ENCODE measurements at places on chromosomes 3 and 15.

- no peak for DNase-seq
These were observed 33.7 kb downstream of the THRB start for GRCh38 chr3:24460974-24461373.

GRCh38 chr15:66592505-66593218 lies 26.9 kb upstream of the LCTL start:
- no peak for DNase-seq

DNA sequence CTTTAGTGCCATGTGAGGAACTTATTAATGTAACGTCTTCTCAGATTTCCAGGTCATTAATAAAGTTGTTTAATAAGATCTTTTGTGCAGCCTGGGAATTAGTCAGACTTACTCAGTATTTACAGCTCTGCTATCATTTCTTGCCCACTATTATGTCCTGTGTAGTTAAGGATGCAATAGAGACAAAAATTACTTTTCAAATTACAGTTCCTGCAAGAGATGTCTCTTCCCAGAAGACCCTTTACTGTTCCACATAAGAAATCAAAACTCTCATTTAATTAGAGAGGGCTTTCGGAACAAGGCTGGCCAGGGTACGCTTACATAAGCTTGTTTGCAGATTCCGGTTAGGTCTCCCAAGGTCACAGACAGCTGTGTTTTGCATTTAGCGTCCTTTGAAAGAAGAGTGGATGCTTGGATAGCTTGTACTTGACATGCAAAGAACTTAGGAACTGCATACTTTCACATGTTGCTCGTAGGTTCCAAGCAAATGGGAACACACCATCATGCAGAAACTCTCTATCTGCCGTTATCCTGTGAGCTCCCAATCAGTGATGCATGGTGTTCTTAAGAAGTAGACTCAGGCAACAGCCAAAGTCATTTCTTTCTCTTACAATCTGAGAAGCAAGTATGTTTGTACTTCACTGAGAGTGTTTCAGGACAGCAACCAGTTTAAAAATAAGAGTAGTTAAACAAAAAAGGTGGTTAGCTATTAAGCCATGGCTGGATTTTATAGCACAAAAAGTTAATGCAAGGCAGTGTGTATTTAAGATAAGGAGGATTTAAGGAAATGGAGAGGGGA lies 37.4 kb downstream of the FILIP1L start:
- DNase-seq: no peak

DNA sequence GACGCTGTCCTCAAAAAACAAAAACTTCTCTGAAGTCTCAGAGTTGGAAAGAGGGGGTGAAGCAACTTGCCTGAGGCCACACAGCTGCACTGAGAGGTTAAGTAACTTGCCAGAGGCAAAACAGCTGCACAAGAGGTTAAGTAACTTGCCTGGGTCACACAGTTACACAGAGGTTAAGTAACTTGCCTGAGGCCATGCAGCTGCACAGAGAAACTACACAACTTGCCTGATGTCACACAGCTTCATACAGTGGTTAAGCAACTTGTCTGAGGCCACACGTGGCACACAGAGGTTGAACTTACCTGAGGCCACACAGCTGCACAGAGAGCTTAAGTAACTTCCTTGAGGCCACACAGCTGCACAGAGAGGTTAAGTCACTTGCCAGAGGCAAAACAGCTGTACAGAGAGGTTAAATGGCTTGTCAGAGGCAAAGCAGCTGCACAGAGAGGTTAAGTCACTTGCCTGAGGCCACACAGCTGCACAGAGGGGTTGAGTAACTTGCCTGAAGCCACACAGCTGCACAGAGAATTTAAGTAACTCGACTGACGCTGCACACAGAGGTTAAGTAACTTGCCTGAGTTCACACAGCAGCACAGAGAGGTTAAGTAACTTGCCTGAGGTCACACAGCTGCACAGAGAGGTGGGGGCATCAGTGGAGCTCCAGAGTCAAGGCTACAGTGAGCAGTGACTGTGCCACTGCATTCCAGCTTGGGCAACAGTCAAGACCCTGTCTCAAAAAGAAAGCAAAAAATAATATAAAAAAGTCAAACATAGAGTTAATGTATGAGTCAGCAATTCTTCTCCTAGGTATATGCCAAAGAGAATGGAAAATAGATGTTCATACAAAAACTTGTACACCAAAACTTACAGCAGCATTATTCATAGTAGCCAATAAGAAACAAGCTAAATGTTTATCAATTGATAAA lies 12.0 kb upstream of the ACAD9 start:
- DNase-seq: no peak

DNA sequence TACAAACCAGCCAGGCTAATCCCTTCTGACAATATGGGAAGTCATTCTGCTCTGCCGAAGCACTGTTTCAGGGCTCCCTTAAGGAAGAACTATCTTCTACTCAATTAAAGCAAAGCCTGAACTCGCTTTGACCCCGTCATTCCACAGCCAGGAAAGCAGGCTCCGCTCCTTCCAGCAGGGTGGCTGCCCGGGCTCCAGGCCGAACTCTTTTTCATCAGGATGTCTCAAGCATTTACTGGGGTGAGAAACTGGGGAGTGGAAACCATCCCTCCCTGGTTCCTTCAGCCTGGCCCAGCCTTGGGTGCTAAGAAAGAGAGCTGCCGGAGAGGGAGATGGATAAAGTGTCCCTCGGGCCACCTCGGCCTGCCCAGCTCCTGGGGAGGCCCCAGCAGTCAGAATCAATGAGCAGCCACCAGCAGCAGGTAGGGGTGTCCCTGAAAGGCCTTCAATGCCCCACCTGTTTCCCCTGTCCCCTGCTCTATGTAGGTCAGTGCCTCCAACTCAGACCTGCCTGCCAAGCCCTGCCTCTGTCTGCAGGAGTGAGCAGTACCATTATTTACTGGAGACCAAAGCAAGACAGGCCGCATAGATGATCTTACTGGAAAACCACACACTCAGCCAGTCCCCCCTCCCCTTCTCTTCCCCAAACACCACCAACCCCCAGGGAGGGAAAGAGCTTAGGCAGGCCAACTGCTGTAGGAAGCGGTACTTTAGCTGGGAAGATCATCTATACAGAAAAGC lies 225.6 kb upstream of the TLE3 start:
- no peak for DNase-seq

DNA sequence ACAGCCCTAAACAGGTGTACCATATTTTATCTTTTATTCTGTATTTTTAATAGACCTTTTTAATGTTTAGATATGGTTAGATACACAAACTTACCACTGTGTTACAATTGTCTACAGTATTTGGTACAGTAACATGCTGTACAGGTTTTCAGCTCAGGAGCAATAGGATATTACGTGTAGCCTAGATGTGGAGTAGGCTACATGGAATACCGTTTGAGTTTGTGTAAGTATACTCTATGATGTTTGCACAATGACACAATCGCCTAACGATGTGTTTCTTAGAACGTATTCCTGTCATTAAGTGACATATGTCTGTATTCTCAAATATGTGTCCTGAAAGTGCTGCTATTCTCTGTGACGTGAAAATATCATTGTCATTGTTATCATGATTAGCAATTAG lies 62.6 kb downstream of the MFSD1 start:
- no peak for DNase-seq

- DNase-seq: no peak
These were observed 19.2 kb upstream of the MUSTN1 start for GRCh38 chr3:52854013-52854412.

GRCh38 chr15:73517566-73517965 lies 74.6 kb downstream of the REC114 start:
- DNase-seq: no peak

DNA sequence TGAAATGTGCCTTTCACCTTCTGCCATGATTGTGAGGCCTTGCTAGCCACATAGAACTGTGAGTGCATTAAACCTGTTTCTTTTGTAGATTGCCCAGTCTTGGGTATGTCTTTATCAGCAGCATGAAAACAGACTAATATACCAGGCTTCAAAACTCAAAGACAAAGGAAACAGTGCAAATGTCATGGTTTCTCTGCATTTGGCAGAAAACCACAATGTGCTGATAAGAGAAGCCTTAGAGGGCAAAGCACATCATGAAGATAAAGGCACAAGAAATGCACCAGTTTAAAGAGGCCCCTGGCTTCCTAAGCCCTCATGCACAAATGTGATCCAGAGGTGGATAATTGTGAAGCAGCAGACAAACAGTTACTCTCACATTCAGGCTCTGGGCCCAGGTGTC lies 259.2 kb downstream of the CPNE4 start:
- DNase-seq: no peak

GRCh38 chr15:81419332-81419943 lies 45.4 kb upstream of the TMC3 start:
- no peak for DNase-seq

DNA sequence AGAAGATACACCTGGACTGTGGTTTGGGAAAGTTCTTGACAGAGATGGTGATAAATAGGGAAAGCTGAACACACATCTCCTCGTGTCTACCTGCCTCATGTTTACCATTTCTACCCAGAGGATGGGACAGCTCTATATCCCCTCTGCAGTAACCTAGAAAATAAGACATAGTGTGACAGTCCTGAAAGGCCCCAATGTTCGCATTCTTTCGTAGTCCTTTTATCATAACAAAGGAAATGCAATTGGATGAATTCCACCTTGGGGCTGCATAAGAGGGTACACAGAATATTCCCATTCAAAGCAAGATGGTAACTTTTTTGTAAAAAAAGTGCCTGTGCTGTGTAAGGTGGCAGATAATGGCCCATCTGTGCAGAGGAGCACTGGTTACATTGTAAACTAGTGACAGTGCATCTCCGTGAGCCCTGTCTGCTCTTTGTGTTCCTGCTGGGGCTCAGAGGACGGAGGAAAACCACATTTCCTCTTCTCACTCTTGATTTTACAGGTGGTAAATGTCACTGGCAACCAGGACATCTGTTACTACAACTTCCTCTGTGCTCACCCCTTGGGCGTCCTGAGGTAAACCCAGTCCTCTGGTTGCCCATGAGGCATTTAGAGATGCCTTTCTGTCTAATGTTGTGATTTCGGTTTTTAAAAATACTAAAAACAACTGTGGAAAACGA lies 74.3 kb downstream of the SIDT1 start:
- DNase-seq: no peak

- DNase-seq: no peak
These were observed 512.3 kb upstream of the MDFIC2 start for GRCh38 chr3:70824773-70825172.

GRCh38 chr3:155089495-155089894 lies 9.4 kb downstream of the MME start:
- no peak for DNase-seq

DNA sequence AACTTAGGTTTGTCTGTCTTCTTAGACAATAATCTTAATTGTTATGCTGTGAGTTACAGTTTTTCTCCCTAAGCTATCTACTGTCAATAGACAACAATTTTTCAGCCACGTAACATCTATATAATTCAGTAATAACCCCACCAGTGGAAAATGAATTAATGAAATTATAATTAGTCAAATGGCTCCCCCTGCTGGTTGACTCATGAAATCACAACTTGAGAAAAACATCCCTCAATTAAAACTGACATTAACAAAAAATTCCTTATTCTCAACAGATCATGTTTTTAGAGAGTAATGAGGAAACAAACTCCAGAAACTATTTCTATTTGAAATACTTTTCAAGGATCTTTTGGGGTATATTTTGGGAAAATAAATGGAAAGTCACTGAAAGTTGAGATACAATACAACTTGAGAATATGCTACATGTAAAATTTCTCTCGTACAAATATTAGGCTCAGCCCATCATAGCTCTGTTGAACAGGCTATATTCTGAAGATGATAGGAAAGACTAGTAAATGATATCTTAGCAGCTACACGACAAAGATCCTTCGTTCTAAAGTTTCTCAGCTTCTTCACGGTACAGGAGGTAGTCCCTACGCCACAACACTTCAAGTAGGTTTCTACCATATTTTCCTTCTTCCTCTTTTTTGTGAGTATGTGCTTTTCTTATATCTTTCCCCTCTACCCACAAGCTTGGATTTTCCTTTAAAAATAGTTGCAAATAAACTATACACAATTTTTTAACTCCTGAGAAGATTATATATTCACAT lies 20.7 kb downstream of the PPP1R2 start:
- DNase-seq: peak; percentile 18

- no peak for DNase-seq
These were observed 113.8 kb upstream of the TGFBR2 start for GRCh38 chr3:30492322-30493192.

GRCh38 chr3:128794067-128794768 lies 68.2 kb downstream of the RAB7A start:
- DNase-seq: no peak

GRCh38 chr15:92693691-92694331 lies 38.2 kb upstream of the FAM174B start:
- no peak for DNase-seq

DNA sequence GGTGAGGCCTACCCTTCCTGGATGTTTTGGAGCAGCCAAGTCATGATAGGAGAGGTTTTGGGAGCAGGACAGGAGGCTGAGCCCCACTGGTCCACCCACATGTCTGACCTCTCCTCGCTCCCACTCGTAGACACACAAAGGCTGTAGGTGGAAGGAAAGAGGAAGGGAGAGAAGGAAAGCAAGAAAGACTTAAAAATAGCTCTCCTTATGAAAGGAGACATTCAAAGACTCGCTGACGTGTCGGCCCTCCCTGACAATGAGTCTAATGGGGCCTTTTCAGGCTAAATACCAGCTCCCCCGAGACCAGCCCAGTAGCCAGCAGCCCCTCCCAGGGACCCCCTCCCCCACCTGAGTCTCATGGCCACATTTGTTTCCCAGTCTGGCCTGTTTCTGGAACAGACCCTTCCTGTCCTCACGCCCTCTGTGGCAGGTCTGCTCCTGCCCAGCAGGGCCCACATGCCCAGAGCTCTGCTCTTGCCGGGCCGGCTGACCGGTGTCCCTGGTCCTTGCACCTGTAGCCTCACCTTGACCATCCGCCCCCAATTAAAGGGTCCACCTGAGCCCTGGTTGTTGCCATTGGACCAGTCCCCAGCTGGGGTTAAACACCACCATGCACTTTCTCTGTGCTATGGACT lies 49.3 kb downstream of the FGD5 start:
- DNase-seq: no peak

GRCh38 chr3:118151164-118151563 lies 883.5 kb downstream of the IGSF11 start:
- no peak for DNase-seq

DNA sequence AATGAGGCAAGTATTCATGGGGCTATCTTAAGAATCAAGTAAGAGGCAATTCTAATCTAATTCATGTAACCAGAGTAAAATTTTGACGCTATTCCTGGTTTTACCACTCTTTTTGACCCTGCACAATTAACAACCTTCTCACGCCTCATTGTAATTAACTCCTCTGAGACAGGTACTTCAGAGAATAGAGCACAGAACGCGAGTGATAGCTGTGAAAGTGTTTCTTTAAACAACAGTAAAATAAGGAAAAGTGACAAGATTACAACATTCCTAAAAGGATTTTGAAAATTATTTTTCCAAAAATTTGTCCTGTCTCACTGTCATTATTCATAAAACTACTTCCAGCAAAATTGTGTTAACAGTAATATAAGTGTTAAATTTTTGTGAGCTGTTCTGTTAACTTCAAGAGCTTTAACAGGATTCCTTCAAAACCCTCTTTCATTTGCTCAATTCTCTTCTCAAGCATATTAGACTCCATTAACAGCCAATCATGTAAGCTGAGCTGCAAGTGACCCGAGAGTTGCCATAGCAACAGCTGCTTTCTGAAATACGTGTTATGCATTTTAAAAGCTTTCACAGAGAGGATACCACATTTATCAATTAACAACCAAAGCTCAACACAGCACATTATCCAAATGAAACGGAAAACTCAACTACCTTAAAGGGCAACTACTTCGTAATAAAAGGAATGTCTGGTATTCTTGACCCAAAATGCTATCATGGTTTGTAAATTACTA lies 93.1 kb downstream of the STAG1 start:
- DNase-seq: peak; percentile 15

- no peak for DNase-seq
These were observed 76.3 kb upstream of the CCDC39 start for GRCh38 chr3:180755556-180755955.

Data from NCI-H2029 (cell line).